ENCODE measurements at places on chromosomes 16 and 17.

- DNase-seq: no peak
Observed at GRCh38 chr17:54028986-54029580, 206.4 kb downstream of the KIF2B start.

DNA sequence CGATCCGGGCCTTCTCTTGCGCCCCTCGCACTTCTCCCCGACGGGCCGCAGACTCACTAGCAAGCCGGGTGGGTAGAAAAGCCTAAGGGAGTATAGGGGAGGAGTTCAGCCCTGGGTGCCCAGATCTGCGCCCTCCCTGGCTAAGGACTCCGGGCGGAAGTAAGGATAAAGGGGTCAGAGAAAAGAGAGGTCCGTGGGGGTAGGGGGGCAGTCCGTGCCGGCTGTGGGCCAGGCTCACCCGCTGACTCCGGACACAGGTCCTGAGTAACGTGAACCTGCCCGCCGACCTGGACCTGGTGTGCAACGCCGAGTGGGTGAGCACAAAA, 1.8 kb downstream of the NAGS start:
- DNase-seq: no peak

GRCh38 chr16:69225121-69225520, 38.2 kb downstream of the SNTB2 start:
- DNase-seq: no peak

- DNase-seq: no peak
Observed at GRCh38 chr17:52837492-52837891, 679.0 kb upstream of the CA10 start.

GRCh38 chr16:73768786-73769203, 527.8 kb upstream of the PSMD7 start:
- DNase-seq: no peak

DNA sequence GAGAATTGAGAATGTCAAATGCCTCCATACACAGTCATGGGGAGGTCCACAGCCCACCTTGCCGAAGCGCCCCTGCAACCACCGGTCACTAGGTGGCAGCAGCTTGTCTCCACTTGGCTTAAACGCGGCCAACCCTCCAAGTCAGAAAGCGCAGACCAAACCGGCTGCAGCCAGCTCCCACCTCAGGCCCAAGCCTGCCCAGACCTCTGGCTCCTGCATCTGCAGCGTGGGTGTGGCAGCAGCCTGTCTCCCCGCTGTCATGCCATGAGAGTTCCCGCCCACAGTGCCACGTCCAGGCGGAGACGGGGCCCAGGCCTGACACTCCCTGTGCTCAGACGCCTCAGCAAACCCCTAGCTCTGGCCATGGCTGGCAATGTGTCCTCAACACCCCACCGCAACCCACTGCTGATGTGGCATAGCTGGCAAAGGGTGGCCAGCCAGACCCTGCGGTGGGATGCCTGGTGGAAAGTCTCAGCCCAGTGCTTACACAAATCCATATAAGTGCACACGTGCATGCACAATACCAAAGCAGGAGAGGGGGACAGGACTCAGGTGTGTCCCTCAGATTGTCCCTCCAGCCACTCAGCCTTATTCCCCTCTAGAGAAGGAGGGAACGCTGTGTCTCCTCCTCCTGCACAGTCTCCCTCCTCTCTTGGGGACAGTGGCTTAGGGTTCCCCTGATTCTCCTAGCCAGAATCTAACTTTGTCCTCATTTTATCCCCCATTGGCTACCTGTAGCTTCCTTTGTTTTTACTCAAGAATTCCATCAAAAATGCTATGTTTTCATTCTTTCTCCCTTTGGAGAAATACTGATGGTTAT, 10.9 kb downstream of the COPZ2 start:
- peak; percentile 52 for DNase-seq

- no peak for DNase-seq
Observed at GRCh38 chr16:54842743-54843423, 87.8 kb upstream of the IRX5 start.

DNA sequence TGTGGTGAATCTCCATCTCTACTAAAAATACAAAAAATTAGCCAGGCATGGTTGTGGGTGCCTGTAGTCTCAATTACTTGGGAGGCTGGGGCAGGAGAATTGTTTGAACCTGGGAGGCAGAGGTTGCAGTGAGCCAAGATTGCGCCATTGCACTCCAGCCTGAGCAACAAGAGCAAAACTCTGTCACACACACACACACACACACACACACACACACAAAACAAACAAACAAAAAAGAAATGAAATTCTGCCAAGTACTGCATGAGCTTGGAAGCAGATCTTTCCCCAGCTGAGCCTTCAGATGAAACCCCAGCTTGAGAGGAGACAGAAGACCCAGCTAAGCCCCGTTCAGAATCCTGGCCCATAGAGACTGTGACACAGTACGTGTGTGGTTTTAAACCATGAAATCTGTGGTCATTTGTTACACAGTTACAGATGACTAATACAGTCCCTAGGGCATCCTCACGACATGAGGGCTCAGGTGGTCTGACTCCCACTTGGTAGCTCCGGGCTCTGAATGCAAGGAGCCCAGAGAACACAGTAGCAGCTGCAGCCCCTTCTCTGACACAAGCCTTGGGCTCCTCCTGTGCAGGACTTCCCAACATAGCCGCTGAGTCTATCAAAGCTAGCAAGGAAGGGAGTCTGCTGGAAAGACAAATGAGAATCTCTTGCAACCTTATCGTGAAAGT, 132.8 kb downstream of the SEC14L1 start:
- no peak for DNase-seq

DNA sequence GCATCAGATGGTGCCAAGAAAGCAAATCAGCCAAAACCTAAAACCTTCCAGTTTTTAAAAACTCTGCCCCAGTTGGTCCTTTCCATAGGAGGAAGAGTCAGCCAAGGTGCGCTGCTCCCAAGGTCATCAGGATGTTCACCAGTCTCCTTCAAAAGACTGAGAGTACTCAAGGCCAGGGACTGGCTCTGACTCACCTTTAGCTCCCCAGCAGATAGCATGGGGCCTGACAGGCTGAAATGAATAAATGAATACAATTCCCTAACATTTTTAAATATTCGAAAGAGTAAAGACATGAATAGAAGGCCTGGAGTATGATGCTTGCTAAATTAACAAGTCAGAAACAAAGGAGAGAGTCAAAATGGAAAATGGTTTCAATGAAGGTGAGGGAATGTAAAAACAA, 19.2 kb downstream of the EFTUD2 start:
- DNase-seq: no peak

DNA sequence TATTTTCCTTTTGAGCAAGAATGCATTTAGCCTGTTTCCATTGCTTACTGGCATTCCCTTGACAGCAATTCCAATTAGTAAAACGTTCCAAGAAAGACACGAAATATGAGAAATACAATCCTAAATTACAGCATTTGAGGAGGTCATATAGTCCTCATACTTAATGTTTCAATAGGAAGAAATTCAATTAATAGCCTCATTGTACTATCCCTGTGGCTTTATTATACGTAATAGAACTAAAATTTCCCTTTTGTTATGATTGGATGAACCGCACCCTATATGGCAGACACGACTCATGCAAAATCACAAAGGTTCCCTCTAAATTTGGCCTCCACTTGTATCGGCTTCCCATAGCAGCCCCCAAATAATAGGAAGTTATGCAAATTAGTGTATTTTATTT, 291.7 kb downstream of the CEP112 start:
- DNase-seq: no peak

DNA sequence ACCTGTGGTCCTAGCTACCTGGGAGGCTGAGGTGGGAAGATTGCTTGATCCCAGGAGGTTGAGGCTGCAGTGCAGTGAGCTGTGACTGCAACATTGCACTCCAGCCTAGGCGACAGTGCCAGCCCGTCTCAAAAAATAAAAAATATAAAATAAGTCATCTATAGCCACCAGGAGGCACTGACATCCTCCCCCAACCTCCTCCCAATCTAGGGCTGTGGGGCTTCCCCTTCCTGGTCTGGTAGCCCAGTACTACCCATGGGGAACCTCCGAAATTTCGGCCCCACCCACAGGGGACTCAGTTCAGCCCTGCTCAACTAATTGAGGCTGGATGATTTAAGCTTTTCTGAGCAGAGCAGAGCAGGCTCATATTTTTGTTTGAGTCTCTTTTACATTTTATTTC, 3.2 kb downstream of the ZSCAN10 start:
- peak; percentile 41 for DNase-seq

DNA sequence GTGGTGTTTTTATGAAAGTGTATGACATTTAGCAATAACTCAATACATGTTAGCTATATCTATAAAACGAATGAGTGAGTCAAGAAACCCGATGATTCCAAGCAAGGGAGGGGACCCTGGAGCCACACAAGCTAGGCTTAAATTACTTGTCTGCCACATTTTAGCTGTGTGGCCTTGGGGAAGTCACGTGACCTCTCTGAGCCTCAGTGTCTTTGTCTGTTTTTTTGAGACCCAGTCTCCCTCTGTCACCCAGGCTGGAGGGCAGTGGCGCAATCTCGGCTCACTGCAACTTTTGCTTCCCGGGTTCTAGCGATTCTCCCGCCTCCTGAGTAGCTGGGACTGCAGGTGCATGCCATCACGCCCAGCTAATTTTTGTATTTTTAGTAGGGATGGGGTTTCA, 20.1 kb upstream of the GCSH start:
- DNase-seq: no peak

DNA sequence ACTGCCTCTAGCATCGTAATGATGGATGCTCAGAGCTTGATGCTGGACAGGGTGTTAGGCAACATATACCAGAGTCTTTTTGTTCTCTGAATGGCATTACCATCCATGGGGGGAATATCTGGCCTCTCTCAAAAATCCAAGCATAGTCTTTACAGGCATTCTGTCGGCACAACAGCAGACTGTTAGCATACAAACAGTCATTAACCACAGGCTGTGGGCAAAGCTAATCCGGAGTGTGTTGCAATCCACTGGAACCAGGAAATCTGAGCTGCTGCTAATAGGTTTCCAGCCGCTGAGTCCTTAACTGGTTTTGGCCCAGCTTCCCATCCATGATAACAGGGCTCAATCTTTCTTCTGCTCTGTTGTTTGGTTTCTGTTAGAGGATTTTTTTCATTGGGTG, 371.9 kb downstream of the HS3ST3B1 start:
- DNase-seq: no peak

- no peak for DNase-seq
Observed at GRCh38 chr16:55252577-55252976, 71.4 kb upstream of the IRX6 start.

DNA sequence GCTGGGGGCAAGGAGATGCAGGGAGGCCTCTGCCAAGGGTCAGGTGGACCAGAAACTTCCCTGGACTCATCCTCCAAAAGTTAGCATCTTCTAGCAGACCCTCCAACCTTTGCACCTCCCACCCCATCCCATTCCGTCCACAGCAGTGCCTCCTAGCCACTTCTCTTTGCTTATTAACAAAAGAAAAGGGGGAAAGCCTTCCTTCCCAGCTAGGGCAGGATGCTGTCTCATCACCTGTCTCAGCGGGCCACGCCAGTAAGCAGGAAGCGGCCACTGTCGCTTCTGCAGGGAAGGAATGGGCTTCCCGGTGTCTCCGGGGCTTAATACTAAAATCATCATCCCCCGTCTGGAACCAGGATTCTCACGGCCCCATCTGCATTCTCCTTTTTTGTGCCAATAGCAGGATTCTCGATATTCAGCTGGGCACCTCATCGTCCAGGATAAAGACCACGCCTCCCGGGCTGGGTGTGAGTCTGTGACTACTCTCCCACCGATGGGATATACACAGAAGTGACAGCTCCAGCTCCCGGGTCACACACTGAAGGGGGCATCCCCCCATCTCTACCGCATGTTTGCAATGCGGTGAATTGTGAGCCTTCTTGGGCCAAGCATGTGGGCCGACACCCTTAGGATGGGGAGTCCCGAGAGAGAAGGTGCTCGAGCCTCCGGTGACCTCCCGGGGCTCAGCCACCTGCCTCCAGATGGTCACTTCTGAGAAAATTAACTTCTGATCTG, 15.5 kb upstream of the RBFOX3 start:
- no peak for DNase-seq

DNA sequence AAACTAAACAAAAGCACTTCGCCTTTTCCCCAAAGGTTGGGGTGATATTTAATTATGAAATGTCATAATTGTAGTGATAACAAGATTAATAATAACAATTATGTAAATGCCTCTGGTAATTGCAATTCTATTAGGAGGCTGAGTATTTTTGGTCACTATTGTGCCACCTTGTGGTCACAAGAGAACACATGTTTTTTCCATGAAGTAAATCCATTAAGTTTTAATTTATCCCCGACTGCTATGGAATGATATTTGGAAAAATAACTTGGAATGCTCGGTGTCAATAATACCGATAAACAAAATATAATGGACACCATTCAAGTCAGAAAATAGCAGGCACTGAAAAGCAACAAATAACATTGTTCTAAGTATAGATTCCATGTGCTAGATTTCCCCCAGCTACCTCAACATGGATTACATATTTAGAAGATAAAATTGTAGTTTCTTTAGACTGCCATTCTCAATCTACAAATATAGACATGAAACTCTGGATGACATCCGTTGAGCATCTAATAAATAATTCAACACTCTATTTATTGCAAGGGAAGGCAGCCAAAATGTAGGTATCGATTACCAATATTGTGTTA, 25.0 kb upstream of the KCNJ2 start:
- no peak for DNase-seq

- no peak for DNase-seq
Observed at GRCh38 chr17:76565728-76566612, 19.7 kb downstream of the ST6GALNAC2 start.
